NCI-H2171 treated with DMSO at 0.1 percent for 48 hours (cell line): ENCODE measurements at places on chromosomes 16 and 17.

DNA sequence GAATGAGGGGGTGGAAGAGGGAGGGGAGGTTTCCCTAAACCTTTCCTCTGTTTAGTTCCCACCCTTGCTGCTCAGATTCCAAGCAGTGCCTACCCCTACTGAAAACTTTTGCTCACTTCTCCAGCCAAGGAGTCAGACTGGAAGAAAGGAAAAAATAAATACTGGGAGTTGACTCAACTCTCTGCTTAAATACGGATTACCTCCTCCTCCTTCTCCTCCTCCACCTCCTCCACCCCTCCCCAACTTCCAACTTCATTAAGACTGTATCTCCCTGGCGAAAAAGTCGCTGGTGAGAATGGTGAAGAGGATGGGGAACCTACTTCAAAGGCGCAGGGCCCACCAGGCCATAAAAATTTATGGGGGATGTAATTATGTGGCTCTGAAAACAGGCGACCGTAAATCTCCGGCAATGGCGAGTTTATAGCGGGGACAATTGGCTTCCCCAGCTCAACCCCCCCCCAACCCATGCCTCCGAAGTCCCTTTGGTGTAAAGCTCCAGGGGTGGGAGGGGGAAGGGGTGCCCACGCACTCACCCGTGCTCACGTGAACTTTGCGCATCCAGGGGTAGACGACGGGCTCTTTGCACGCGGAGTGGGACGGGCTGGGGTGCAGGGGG, 712 bp downstream of the HOXB4 start:
- no peak for DNase-seq

- DNase-seq, result no peak
These were observed 244.7 kb upstream of the WSB1 start for GRCh38 chr17:27049104-27049784.

- DNase-seq, result no peak
These were observed 189.7 kb downstream of the IRX5 start for GRCh38 chr16:55120408-55120807.

- no peak for DNase-seq
These were observed 220.9 kb downstream of the CBLN1 start for GRCh38 chr16:49060728-49061127.

GRCh38 chr17:79850571-79851460, 11.6 kb upstream of the CBX4 start:
- no peak for DNase-seq
